ENCODE measurements at places on chromosomes 5 and 9.

DNA sequence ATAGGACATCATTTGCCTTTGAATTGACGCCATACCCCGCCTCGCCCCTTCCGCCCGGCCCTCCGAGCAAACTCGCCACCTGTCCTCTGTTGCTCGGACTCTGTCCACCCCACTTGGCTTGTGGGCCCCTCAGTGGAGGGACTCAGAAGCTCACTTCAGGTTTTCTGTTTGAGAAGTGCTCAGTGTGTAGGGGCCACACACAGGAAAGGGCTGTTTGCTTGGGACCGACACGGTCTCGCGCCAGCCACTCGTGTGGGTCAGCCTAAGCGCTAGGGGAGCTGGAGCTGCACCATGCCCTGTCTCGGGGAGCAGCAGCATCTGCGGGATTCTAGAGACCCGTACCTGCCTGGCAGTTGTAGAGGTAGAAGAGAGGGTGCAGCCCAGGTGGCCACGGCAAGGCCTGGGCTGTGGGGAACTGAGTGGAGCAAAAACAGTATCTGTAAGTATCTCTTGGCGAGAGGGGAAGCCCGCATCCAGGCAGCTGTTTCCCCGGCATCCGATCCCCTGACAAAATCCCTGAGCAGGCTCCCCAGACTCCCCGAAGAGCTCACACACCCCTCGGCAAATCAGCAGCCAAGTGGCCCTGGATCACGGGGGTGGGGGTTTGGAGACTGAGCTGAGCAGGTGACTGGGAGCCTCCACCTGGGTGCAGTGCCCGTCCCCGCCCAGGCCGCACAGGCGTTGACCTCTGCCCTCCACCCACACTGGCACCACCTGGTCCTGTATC lies 52.2 kb downstream of the COL5A1 start:
- no peak for DNase-seq

- no peak for DNase-seq
These were observed 250.4 kb downstream of the LRRC70 start for GRCh38 chr5:62828742-62829603.

DNA sequence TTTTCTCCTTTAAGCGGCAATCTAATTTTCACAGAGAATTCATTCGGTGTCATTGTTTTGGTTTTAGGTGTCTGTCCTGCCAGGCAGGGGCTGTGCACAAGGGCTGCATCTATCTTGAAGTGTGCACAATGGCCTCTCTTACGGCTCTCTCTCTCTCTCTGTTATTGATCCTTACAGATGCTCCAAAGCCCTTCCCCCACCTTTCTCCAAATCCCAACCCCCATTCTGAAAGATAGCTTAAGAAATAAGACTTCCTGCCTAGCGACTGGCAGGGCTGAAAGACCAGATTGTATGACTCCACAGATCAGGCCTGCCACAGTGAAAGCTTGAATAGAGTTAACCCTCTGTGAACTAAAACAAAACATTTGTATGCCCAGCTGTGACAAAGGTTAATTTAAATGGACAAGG lies 86.5 kb upstream of the NR5A1 start:
- DNase-seq, result no peak

GRCh38 chr9:71010258-71010657 lies 111.2 kb downstream of the TRPM3 start:
- DNase-seq, result no peak

DNA sequence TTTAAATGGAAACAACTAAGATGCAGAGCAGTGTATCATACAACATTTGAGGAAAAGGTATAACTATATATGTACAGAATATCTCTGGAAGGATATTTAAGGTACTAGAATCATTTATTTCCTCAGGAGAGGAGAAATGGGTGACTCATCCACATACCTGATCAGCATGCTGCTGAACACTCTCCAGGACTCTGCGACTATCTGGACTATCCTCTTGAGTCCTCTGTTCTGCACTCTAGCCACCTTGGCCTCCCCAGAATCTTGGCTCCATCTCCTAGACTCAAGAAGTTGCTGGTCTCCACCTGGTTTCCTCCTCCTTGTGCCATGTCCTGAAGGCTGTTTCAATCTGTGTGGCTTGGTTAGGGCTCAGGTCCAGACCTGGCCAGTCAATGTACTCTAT lies 8.8 kb upstream of the PRDM6 start:
- no peak for DNase-seq

GRCh38 chr5:148965511-148966265 lies 97.2 kb downstream of the SH3TC2 start:
- DNase-seq, result no peak

GRCh38 chr5:172170251-172170701 lies 17.7 kb downstream of the STK10 start:
- DNase-seq, result no peak

- peak; percentile 94 for DNase-seq
These were observed 57.9 kb downstream of the DIAPH1 start for GRCh38 chr5:141560725-141561483.

GRCh38 chr5:440401-441201 lies 2.4 kb upstream of the EXOC3 start:
- DNase-seq, result no peak

DNA sequence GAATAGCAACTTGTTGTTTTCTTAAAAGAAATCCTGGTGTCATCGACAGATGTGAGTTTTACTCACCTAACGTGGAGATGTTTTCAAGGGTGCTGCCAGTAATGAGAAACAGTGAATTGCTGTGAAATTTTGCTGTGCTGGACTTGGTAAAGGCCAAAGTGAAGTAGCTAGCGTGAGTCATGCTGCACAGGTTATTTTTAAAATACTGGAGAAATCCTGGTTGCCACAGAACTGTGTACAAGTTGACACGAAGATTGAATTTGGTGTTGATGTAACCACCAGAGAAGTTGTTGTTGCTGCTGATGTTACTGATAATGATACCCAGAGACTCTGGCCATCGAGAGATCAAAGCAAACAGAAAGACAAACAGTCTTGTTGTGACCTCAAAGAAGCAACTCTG lies 187.9 kb upstream of the NFIL3 start:
- DNase-seq, result no peak

DNA sequence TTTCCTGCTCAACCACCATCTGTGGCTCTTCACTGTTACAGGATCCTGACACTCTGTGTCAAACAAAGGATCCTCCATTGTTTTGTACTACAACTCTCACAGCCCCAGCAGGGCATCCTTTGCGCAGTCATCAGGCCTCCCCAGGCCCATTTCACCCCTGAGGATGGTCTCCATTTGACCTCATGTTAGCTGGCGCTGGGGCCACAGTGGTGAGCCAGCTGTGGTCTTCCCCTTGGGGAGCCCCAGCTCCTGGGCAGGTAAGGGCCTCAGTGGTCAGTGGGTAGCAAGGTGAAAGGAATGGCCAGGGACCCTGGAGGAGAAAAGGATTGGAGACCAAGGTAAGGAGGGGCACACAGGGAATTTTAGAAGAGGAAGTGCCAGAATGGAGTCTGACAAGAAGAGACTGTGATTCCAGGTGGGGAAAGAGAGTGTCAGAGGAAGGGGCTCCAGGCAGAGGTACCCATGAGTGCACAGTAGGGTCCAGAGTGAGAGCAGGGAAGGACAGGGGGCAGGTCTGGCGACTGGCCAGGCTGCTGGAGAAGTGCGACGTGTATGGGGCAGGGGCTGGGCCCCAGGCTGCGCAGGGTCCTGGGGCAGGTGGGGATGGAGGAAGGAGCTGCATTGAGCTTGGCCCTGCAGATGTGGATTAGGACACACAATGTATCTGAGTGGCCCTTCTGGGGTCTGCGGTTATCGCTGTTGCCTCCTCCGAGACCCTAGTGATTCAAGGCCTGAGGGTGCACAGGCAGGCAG lies 109.9 kb downstream of the PHF2 start:
- no peak for DNase-seq

DNA sequence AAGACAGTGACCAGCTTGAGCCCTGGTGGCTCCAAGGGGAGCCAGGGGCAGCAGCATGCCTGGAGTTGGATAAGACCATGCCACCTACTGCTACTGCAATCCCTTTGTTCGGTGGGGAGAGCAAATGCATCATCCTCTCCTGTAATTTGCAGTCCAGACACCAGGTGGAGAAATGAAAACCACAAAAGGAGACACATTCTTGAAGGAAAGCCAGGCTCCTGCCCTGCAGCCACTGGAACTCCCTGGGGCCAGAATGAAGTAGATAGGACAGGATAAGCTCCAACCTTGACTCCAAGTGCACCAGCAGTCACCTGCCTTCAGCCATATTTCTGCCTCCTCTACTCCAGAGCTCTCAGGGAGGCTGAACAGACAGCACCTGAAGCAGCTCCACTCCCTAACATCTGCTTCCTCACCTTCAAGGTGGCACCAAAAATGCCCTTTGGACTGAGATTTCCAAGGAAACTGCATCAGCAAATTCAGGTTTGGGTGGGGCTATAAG lies 65.1 kb upstream of the IQGAP2 start:
- DNase-seq, result no peak

DNA sequence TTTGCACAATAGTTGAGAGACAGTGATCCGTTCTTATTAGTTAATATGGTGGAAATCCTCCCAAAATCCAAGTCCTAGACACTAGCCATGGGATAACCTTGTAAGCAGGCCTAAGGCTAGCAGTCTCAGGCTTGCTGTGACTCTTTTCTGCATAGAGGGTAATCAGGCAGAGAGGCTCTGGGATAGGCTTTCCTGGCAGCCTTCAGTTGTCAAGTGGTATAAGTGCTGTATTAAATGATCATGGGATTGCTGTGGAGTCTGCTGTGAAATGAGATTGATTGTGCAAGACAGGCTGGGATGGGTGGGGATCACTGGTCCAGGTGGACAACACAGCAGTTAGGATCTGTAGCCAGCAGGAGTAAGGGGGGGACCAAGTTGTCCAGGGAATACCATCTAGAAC lies 416.4 kb downstream of the TLE4 start:
- no peak for DNase-seq

DNA sequence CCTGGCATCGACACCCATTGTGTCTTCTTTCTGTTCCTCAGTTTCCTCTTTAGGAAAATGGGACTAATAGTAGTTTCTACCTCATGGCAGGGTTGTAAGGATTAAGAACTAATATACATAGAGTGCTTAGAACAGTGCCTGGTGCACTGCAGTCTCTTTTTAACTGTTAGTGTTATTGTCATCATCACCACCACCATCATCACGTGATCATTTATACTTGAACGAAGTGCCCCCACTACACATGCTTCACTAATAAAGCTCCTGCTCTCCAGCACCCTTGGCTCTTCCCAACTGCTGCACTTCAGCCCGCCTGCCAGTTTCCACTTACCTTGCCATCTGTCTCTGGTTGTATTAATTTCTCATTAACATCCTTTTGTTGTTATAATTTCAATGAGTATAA lies 35.8 kb upstream of the MAST4 start:
- DNase-seq, result no peak

DNA sequence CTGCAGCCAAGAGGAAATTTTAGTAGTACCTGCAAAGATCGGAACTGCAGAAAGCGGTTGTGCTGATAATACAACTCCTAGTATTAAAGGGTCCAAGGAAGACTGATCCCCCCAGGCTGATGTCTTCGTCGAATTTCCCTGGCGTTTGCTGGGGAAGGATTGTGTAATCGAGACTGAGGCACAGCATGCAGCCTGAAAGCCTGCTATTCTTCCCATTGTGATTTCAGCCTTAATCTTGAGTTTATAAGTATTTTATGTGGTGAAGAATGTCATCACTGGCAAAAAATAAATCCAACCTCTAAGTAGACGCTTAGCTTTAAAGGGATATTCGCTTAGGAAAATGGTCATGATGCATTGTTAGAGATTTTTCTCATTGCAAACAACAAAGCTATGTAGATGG lies 21.3 kb upstream of the LMX1B start:
- no peak for DNase-seq

GRCh38 chr5:17384181-17384580 lies 113.8 kb upstream of the TAF11L2 start:
- DNase-seq, result no peak

DNA sequence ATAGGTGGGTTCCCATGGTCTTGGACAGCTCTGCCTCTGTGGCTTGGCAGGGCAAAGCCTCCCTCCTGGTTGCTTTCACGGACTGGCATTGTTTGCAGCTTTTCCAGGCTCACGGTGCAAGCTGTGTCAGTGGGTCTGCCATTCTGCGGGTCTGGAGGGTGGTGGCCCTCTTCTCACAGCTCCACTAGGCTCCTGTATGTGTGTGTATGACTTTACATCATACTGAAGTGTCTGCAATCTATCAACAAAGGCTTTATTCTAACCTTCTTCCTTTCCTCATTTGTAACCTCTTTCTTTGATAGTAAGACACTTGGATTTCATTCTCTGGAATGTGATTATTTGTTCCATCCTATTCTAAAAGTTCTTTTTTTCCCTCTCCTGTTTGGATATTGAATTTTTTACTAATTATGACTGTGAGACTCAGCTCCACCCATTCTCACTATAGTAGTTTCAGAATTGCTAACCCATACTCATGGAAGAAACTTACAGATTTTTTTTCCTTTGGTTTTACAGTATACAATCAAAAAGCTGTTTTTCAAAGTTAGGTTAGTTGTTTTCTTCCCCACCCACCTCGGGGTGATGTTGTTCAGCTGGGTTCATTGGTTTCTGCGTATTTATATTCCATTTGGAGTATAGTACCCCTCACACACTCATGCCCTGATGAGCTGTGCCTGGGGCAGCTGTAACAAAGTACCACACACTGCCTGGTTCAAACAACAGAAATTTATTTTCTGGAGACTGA lies 144.6 kb upstream of the OTULINL start:
- no peak for DNase-seq

- DNase-seq, result no peak
These were observed 31.0 kb downstream of the TPPP start for GRCh38 chr5:661891-662750.

DNA sequence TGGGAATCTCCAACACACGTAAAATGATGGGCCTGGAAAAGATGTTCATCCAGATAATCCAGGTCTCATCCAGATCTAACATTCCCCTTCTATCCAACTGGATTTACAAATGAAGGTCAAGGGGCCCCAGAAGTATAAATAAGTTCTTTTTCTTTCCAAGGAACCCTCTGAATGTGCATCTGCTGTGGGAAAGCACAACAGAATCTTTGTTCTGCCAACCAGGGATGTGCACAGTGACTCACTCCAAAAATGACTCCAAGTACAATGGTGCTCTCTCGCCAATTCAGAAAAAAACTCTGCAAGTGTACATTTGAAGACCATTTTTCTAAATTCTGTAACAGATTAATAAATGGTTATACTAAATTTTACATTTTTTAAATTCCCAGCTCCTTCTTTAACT lies 12.4 kb downstream of the RAPGEF6 start:
- DNase-seq, result no peak

- DNase-seq, result no peak
These were observed 4.1 kb downstream of the BAG1 start for GRCh38 chr9:33260372-33260771.

DNA sequence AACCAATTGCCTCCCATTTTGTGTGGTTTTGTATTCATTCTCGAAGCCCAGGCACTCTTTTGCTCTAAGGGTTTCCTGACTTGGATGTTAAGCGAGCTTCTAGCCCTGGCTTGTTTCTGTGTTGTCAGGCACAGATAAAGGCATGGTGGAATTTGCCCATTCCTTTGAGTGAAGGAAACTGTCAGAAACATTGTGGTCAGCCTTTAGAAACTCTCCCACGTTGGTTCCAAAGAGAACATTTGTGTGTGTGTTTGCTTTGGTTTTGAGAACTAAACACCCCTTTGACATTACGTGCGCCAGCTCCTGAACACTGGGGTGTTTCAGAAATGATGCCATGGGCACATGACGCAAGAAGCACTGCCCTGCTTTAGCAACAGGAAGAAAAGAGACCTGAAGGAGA lies 320.9 kb downstream of the NTRK2 start:
- no peak for DNase-seq

GRCh38 chr5:150672237-150672883 lies 11.3 kb downstream of the MYOZ3 start:
- no peak for DNase-seq
